ENCODE measurements at places on chromosomes 13 and 19. TPM values are rescaled to one million over a fixed set of nuclear protein-coding genes. Genes with fewer than 3 reads are reported as not detected.

Gene SIGLEC8
- polyA plus RNA-seq, result not detected

Gene LIM2
- polyA plus RNA-seq, result 0.18 TPM

Gene SSC5D
- 1.1 TPM for polyA plus RNA-seq

Gene PDCD2L
- polyA plus RNA-seq, result 15.0 TPM

Gene WDR62
- polyA plus RNA-seq, result 4.0 TPM

Gene RXFP2
- 0.57 TPM for polyA plus RNA-seq

Gene IGFL2
- not detected for polyA plus RNA-seq

Gene PDX1
- polyA plus RNA-seq, result not detected

Gene NOTCH3
- polyA plus RNA-seq, result 90.9 TPM

Gene ZNF581
- 24.2 TPM for polyA plus RNA-seq

Gene MRPS12
- polyA plus RNA-seq, result 21.4 TPM

Gene SCGB2B2
- 0.95 TPM for polyA plus RNA-seq

Gene FUZ
- 37.1 TPM for polyA plus RNA-seq

Gene ZNF763
- polyA plus RNA-seq, result 10.3 TPM

Gene MAB21L1
- polyA plus RNA-seq, result 0.10 TPM

Gene SHISA2
- 57.5 TPM for polyA plus RNA-seq

Gene STOML3
- polyA plus RNA-seq, result not detected

Gene PSG11
- not detected for polyA plus RNA-seq

Gene MYBPC2
- 0.67 TPM for polyA plus RNA-seq

Gene WDR88
- 0.82 TPM for polyA plus RNA-seq

Gene ZSCAN1
- 2.0 TPM for polyA plus RNA-seq

Gene MPND
- polyA plus RNA-seq, result 21.0 TPM

Gene PRODH2
- polyA plus RNA-seq, result 21.0 TPM
